CD14-positive monocyte (primary cell): ENCODE measurements at places on chromosomes 7 and 10.
A peak's percentile ranks its signal among the peaks of the same experiment; 100 is the strongest.

DNA sequence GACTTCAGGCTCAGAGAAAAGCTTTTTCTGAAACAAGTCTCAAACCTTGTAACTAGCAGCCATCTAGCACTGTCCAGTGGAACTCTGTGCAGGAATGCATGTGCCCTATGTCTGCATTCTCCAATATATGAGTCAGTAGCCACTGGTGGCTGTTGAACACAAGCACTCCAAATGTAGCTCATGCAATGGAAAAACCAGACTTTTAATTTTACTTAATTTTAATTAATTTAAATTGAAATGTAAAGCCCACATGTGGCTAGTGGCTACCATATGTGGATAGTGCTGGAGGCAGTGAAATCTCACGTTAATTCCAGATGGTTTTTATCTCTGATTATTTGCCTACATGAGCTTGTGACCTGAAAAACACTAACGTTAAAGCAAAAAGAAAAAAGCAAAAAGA lies 225.1 kb downstream of the GATA3 start:
- no peak for DNase-seq

- DNase-seq = no peak
Measured at GRCh38 chr7:13091974-13092707, 404.7 kb downstream of the ARL4A start.

GRCh38 chr10:46518028-46518725 lies 38.3 kb downstream of the GPRIN2 start:
- DNase-seq = no peak

DNA sequence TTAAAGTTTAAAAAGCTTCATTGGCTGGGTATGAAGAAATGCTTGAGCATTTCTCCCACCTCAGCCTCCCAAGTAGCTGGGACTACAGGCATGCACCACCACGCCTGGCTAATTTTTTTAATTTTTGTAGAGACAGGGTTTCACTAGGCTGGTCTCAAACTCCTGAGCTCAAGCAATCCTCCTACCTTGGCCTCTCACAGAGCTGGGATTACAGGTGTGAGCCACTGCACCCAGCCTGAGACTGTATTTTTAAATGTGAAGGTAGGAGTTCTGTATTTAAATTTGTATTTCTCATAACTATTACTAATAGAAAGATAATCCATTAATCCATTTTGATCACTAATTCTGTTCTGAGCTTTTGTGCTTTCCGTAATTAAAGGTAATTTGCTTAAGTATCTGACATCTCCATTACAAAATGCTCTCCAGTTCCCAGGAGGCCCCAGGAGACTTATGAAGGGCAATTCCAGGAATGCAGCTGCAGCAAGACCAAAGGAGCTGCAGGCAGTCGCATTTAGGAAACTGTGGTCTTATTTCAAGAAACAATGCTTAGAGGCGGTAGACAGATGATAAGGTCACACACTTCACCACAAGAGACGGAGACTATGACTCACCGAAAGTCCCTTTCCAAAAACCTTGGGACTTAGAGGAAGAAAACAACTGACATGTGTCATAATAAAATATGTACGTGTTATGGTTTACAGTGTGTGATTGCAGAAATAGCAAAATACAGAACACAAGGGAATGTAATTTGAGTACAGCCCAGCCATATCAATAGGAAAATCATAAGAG lies 23.3 kb downstream of the YAE1 start:
- peak; percentile 86 for DNase-seq

GRCh38 chr10:124912101-124912886 lies 29.6 kb upstream of the ZRANB1 start:
- DNase-seq = peak; percentile 39

- no peak for DNase-seq
Measured at GRCh38 chr10:5650664-5651387, 15.6 kb downstream of the ASB13 start.

DNA sequence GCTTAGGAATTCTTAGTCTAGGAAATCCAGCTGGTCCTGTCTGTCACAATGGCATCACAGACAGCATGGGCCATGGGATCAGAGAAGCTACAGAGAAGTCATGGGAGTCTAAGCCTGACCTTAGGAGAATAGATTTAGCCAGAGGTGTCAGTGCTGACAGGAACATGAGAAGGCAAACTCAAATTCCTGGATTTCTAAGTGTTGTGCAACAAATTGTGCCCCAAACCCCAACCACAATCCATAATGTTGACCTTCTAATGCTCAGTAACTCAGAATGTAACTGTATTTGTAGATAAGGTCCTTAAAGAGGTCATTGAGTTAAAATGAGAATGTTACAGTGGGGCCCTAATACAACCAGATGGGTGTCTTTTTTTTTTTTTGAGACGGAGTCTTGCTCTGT lies 95.9 kb upstream of the RHOBTB1 start:
- no peak for DNase-seq

DNA sequence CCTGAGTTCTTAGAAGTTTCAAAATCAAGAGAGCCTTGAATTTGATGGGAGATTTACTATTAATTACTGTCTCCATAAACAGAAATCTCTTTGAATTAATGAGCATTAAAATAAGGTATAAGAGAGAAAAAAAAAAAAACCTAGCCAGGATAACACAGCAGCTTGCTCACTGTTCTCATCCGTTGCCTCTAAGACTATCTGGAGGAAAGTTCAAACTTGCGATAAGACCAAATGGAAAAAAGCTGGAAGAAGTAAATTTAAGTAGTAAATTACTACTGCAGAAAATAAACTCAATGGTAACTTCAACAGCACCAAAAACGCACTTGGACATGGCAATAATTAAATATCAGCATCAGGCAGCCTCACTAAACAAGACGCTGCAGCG lies 36.7 kb downstream of the GNA12 start:
- no peak for DNase-seq

- DNase-seq = no peak
Measured at GRCh38 chr7:134616611-134617010, 30.0 kb upstream of the BPGM start.

GRCh38 chr10:17226891-17227303 lies 1.1 kb upstream of the VIM start:
- DNase-seq = no peak
